ENCODE measurements at places on chromosomes 4 and X.

- no peak for DNase-seq
These were observed 87.4 kb upstream of the ETNPPL start for GRCh38 chr4:108850219-108850649.

DNA sequence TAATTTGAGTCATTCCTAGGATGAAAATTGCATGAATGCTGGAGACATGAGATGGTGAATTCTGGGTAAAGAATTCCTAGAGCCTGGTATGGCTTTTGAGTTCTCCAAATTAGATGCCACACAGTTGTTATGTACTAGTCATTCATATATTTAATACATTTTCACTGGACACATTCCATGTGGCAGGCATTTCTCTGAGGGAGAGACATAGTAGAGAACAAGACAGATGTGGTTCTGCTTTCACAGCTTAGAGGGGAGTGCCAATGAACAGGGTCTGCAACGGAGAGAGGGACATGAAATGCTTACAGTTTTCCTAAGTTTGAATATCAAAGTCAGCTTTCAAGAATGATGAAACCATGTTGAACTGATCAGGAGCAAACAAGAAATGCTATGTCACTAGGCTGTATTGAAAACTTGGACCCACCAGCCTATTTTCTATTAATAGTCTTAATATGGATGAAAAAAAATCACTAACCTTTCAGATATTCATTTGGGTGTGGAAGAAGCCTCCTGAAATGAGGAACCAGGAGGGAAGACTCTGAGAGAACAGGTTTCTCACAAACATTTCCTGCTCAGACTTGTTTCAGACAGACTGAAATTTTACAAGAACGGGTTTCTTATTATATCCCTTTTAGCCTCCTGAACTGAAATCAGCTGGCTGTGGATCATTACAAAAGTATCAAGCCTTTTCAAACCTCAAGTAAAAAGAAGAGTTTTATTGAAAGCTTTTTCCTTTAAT is 276.0 kb upstream of the TET2 start:
- DNase-seq, result no peak

- no peak for DNase-seq
These were observed 60.2 kb downstream of the KCNIP4 start for GRCh38 chr4:21888195-21888976.

DNA sequence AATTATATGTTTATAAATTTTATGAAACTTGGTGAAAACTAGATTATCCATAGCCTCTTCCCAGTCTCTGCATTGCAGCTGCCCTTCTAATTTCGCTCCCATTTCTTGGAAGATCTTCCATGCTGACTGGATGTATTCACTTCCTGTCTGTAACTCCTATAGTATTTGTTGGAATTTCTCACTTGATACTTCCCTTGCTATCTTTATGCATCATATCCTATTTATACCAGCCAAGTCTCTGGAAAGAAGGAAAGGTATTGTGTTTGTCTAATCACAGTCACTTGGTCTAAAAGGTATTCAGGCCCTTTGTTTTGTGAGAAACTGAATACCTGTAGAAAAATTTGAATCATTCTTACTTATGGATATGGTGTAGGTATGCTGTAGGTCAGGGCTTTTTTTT is 870.9 kb upstream of the FRG1 start:
- no peak for DNase-seq

- no peak for DNase-seq
These were observed 158.5 kb downstream of the NSUN7 start for GRCh38 chr4:40908297-40908696.

Measured in stimulated activated CD8-positive, alpha-beta memory T cell treated with anti-CD3 and anti-CD28 coated beads, Interleukin-12 subunit alpha, Interleukin-12 subunit beta, amount 100 ng/mL, for 1 hour (primary cell).